Stimulated activated CD4-positive, alpha-beta T cell treated with anti-CD3 and anti-CD28 coated beads, Interleukin-1b, Interleukin-23, amount 100 ng/mL, for 1 hour (primary cell): ENCODE measurements at places on chromosomes 6 and 20.

- DNase-seq: no peak
Measured at GRCh38 chr6:24631671-24632070, 14.3 kb downstream of the KIAA0319 start.

DNA sequence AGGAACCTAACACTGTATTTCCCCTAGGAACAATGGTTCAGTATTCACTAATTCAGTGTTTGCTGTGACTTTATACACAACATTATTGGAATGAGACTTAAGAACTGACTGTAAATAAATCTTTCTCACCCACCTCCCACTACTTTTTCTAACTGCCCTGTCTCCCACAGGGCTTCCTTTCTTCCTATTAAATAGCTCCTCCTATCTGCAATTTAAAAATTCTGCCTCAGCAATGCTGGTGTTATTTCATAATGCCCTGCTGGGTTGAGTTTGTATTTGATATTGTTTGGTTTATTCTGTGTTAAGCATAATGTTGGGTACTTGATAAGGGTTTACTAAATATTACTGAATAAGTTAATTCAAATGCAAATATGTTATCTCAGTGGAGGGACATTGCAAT, 573.1 kb upstream of the RNF217 start:
- no peak for DNase-seq

- no peak for DNase-seq
Measured at GRCh38 chr6:47579040-47579439, 101.5 kb downstream of the CD2AP start.

DNA sequence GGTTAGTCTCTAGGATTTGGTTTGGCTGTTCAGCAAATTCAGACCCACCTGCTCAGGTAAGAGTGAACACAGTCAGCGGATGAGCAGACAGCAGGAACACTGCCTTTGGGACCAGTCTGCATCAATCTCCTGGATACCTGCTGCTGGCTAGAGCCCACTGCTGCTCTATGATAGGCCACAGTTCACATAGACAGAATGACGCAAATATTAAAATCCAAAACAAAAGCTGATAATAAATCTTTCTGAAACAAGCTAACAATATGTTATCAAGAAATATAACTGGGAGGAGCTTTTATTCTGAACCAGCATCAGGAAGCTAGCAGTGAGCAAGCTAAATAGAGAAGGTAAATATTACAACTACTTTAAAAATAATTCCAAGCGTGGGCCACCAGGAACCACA, at the start of gene TAAR1:
TSS of gene TAAR1 (minus strand) at position 101 of the 400 bp plus-strand sequence. CDS start 13,179 bp downstream, outside the sequence.
- no peak for DNase-seq

DNA sequence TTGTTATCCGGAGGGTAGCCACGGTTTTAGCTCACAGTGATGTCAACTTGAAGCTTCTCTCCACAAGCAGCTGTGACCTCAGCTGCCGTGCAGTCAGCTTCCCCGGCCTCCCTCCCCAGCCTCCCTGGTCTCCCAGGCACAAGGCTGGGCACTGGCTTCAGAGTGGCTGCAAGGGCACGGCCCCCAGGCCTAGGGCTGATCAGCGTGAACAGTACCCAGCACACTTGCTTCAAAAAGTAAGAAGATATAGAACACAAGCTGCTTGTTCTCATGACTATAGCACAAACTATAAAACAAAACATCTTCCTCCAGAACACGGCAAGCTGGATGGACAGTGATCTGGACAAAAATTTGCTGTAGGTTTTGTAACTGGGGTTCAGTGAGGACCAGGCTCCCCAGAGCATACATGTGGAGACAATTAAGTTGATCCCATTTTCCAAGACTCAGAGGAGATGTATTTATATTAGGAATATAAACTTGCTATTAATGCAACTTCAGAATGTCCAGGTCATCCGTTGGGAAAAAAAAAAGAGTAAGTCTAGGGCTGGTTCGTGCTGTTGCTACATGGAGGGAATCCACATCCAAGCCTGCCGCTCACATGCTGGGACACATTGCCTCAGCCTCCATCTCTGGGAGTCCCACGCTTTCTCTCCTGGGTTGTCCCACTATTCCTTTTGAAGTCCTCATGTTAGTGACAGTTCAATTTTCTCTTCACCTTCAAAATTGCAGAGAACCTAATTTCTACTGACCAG, 199.4 kb upstream of the THBS2 start:
- no peak for DNase-seq

DNA sequence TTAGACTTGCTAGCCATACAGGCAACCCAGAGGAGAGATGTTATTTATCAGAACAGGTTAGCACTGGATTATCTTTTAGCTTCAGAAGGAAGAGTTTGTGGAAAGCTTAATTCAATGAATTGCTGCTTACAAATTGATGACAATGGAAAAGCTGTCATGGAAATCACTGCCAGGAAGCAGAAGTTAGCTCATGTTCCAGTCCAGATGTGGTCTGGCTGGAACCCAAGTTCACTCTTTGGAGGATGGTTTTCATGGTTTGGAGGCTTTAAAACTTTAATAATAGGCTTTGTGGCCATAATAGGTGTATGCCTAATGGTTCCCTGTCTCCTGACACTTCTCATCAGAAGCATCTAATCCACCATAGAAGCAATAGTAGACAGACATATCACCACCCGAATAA, 699.0 kb downstream of the PHF3 start:
- no peak for DNase-seq

- DNase-seq: no peak
Measured at GRCh38 chr6:140779341-140779740, 1353.4 kb upstream of the GJE1 start.

DNA sequence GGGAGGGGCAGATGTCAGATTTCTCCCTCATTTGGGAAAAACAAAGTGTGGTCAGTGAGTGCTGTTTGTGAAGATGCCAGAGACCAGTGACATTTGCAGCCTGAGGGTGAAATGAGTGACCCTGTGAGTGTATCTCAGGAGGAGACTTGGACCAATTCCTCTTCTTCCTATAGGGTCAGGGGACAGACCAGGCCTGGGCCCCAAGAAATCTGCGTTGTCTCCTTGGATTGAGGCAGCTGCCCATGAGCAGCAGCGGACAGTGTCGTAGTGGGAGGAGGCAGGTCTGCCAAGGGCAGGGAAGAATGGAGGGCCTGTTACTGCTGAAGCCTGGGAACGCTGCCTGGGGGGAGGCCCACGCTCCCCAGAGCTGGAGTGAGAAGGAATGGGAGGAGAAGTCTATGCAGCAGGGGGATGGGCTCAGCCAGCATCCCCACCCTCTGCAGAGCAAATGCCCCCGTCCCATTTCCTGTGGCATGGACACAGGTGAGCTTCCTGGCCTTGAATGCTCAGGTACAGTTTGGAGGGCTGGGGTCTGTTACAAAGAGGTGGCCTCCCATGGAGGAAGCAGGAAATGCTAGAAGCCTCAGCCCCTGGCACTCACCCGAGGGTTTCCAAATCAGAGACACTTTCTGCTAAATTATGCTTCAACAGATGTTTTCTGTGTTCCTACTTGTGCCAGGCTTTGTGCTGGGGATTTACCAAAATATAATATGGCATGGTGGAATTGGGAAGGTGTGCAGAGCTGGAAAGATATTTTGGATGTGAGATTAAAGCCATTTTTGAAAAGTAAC, 29.8 kb downstream of the DAAM2 start:
- no peak for DNase-seq

DNA sequence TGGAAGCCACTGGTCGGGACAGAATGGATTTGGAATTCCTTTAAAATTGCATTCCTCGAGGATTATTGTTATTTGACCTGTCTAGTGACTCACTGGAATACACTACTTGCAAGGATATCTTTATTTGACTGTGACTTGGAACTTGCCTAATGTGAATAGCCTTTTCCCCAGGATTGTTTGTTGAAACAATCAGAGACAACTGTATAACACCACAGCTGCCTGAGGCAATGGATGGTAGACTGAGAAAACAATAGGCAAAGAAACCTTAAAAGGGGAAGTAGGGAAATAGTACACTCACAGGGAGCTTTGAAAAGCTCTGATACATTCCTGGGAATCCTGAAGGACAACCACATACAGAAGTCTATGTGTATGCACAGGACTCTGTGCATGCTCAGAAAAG, 465.3 kb downstream of the BMP2 start:
- DNase-seq: no peak

GRCh38 chr6:43668151-43669028, 19.2 kb downstream of the MRPS18A start:
- peak; percentile 19 for DNase-seq

GRCh38 chr6:45722876-45723275, 292.8 kb downstream of the CLIC5 start:
- DNase-seq: no peak

DNA sequence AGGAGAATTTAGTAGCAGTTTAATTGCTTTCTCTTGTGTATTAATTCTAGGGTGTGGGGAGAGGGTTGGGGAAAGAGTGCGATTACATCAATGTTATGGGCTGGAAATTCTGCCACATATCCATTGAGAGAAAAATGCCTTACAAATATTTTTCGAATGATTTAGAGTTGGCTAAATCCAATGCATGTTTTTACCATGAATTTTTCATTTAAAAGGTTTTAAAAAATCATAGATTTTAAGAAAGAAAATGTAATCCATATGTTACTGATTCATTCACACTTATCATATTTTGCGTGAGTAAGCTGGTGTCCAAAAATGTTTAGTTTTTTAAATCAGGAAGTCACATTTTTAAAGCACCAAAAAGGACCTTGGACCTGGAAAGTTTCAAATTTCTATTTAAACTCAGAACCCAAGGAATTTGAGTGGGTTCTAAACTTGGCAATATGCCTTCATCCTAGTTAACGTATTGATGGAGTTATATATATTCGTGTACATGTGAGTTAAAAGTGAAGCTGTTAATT, 627.4 kb upstream of the CITED2 start:
- DNase-seq: no peak

GRCh38 chr6:141359953-141360352, 772.8 kb upstream of the GJE1 start:
- no peak for DNase-seq

DNA sequence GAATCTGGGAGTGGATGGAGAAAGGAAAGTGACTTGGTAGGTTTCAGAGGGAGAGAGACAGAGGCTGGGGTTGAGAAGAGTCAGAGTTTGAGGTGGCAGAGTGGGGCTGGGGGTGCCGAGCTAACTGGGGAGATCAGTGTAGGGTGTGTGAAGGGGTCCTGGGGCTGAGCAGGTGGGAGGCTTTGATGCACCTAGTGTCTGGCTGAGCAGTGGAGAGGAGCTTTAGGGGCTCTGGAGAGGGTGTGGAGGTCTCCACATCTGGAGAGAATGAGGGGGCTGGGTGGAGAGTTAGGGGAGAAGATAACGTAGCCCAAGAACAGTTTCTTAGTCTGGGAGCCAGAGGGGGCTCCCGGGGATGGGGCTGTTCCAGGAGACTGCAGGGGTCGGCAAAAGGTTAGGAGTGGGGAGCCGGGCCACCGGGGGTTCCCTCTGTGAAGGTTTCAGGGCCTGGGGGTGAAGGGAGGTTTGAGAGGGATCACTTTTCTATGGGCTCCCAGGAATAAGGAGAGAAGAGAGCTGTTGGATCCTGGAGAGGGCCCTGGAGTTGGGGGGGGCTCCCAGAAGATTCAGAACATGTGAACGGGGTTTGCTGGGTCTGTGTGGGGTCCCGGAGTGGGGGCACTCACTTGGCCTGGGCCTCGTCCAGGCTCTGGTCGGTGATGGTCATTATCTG, 797 bp downstream of the PBX2 start:
- no peak for DNase-seq

DNA sequence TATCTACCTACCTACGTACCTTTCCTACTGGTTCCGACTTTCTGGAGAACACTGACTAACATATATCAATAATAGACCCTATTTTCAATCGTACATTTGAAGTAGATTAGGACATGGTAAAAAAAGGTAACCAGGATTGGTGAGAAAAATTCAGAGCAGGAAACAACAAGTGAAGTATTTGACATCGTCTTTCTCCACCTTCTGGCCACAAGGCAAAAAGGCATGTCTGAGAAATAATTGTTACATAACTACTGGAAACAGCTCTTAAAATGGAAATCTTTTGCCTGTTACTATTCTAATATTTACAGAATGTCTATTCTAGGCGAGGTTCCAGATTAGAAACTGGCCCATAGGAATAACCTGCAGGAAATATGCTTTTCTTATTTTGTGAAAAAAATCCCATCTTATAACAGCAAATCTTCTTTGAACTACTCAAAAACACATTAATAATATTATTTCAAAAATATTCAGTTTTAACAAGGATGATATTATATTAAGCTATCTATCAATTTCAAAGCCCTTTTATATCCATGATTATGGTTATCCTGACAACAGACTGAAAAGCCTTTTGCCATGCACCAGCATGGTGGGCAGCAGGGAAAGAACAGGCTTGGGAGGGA, 80.8 kb downstream of the RCAN2 start:
- no peak for DNase-seq

DNA sequence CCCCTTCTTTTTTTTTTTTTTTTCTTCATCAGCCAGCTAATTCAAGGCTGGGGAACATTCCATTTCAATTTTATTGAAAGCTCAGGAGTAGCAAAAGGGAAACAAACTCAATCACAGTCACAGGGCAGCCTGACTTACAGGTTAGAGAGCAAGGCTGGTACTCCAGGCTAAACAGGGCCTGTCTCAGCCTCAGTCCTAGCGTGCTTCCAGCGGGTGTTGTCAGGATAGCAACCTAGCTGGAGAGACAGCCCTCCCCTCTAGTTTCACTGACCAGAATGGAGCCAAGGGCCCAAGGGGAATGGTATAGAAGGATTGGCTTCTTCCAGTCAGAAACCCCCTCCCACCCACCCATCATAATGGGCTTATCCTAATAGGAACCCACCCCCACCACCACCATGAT, 132.9 kb downstream of the PXDC1 start:
- no peak for DNase-seq

DNA sequence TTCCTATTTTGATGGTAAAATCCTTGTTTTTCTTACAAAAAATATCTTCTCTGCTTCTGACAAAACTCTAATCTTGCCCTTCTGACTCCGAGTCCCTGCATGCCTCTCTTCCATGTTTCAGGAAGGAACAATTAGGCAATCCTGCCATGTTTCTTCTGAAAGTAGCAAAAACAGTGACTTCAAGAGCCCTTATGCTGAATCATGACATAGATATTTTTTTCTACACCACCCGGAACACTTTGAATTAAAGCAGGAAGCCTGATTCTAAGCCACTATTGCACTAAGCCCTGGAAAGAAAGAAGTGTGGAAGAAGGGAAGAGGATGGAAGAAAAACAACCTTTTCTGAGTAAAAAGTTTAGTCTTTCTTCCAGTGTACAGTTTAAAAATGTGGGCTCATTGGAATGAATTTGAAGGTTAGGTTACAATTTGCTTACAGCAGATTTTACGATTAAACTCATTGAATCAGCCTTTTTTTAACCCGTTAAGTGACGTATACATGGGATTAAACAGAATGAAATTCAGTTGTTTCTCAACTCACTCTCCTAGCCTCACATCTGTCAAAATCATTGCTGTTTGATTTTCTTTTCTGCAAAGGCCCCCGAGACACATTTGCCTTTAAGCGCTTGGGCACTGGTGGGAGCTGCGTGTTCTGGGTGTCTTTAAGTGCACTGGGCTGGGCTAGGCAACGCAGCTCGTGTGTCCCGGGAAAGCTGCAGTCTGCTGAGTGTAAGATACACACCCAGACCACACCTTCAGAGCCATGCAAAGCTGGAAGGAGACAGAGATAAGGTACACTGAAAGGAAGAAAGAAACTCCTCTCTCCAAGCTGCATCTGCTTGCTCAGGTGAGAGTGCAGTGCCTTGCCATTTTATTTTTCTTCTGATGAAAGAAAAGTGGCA, 159.4 kb upstream of the CITED2 start:
- no peak for DNase-seq

GRCh38 chr6:170162775-170163404, 128.0 kb downstream of the DLL1 start:
- DNase-seq: no peak

GRCh38 chr6:133355922-133356321, 114.8 kb downstream of the EYA4 start:
- DNase-seq: no peak
